ENCODE measurements at places on chromosomes 12 and 14.

- no peak for DNase-seq
Measured at GRCh38 chr14:102759456-102760187, 17.6 kb upstream of the TRAF3 start.

DNA sequence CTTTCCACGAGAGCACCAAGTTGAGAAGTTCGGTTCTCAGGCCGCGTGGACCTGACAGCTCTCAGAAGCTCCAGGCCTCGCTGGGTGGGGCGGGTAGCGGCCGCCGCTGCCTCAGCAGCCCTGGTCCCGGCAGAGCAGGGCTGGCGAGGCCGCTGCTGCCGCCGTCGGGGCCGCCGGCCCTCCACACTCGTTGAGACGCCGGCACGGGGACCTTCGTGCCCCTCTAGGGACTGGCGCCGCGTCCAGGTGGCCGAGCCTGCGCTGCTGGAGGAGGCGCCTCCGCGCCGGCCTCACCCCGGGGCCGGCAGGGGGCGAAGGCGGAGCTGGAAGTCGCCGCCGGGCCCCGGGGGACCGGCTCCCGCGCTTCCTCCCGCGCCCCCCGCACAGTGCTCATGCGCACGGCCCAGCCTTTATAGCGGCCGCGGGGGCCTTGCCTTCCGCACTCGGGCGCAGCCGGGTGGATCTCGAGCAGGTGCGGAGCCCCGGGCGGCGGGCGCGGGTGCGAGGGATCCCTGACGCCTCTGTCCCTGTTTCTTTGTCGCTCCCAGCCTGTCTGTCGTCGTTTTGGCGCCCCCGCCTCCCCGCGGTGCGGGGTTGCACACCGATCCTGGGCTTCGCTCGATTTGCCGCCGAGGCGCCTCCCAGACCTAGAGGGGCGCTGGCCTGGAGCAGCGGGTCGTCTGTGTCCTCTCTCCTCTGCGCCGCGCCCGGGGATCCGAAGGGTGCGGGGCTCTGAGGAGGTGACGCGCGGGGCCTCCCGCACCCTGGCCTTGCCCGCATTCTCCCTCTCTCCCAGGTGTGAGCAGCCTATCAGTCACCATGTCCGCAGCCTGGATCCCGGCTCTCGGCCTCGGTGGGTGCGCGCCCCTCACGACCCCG, at the start of gene COCH:
Gene COCH (plus strand): TSS at position 440 of the 879 bp plus-strand sequence. CDS start 380 bp downstream, at position 820.
- DNase-seq, result peak; percentile 20

DNA sequence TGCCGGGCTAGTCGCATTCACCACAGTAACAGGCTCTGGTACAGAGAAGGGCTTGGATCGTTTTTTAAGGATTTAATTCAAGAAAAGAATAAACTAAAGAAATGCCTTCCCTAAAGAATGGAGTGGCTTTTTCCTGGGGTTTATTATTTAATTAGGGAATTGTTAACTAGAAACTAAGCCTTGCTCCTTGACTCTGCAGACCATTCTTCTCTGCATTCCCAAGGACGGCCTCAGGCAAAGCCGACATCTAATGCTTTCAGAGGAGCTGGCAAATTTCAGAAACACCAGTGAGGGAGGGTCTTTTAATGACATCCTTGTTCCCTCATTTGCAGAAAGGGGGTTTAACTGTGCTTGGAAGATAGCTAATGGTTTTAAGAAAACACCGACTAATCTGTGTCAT, 174.0 kb downstream of the EGLN3 start:
- DNase-seq, result no peak

- no peak for DNase-seq
Measured at GRCh38 chr12:81010641-81011040, 67.2 kb upstream of the ACSS3 start.

DNA sequence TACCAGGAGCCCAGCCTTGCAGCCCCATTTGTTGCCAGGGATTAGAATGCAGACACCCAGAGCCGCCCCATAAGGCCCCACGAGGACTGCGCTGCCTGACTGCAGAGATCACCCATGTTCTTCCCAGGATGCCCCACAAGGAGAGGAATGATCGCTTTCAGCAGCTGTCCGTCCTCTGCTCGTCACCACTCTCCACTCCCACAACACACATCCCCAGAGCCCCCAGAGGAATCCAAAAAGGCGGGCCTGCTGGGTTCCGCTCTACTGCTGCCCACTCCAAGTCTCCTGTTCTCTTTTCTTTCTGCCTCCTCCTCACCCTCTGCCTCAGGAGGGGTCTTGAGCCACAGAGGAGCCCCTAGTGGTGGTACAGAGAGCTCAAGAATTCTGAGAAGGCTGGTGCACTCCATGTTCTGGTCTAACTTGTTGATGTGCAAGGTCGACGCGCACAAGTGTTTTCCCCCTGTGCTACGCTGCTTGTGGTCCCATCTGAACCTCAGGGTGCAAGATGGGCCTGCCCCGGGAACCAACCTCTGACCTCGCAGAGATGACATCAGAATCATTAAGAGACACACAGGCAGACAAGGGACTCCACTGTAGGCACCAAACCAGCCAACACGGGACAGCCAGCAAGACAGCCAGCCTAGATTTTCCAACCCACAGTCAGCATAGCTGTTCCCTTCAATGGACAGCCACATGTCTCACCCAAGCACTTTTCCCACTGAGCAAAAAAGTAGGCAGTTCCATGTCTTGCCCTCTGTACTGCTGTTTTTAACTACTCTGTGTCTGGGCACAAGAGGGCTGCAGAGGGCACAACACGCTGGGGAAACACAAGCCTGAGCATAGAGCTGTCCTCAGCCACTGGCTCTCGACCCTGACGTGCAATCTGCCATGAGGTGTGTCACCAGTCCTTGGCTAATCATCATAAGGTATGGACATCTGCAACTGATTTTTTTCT, 29.9 kb downstream of the PXN start:
- DNase-seq, result peak; percentile 48

DNA sequence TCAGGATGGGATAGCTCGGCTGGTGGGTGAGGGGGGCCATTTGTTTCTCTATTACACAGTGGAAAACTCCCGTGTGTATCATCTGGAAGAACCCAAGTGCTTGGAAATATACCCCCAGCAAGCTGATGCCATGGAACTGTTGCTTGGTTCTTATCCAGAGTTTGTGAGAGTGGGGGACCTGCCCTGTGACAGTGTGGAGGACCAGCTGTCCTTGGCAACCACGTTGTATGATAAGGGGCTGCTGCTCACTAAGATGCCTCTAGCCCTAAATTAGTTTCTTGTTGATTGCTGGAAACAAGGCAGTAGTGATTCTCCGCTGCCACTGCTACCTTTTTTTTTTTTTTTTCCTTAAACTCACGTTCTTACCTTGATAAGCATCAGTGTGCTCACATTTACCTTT, 1.9 kb downstream of the RIOX1 start:
- no peak for DNase-seq

GRCh38 chr14:95302667-95303506, 16.8 kb downstream of the CLMN start:
- no peak for DNase-seq

- DNase-seq, result no peak
Measured at GRCh38 chr12:77601069-77601468, 229.6 kb upstream of the NAV3 start.

DNA sequence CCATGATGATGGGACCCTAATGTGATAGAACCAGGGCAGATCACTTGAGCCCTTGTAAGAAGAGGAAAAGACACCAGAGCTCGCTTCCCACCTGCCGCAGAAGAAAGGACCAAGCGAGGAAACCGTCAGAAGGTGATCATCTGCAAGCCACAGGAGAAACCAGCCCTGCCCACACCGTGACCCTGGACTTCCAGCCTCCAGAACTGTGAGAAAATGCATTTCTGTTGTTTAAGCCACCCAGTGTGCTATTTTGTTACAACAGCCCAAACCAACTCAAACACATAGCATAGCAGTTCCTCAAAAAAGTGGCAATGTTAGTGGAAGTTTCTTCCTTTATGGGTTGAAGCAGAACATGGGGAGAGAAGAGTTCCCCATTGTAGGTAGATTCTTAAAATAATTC, 107.9 kb upstream of the BCL2L14 start:
- DNase-seq, result no peak

GRCh38 chr14:95250140-95250769, 69.5 kb downstream of the CLMN start:
- no peak for DNase-seq

- no peak for DNase-seq
Measured at GRCh38 chr14:61510736-61511557, 184.4 kb upstream of the HIF1A start.

DNA sequence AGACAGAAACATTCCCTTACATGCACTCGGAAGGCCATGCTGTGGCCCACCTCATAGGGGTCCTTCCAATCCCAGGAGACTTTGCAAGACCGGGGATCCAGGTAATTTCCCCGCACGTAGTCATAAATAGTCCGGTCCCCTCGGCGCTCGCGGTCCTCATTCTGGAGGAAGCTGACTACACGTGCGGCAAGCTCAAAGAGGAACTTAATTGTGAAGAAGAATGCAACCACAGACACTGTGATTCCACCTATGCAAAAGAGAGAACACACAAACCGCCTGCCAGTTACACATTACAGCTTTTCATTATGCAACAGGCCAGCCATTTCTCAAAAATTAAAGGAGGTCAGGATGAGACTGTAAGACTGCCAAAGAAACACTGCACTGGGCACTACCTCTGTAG, 28.4 kb downstream of the AREL1 start:
- no peak for DNase-seq

DNA sequence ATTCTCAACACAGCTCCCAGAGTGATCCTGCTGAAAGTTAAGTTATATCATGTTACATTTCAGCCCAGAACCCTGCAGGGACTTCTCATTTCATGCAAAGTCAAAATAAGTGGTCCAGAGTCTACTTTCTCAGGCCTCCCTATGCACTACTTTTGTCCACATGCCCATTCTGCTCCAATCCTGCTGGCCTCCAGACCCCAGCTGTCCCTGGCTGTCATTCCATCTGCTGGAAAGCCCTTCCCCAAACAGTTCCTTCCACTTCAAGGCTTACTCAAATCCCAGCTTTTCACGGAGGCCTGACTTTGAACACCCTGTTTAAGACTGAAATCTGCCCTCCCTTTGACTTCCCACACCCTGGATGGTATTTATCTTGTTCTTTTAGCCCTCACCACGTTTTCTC, 109.8 kb upstream of the DNM1L start:
- DNase-seq, result no peak

GRCh38 chr14:96852823-96853422, 55.7 kb downstream of the VRK1 start:
- peak; percentile 49 for DNase-seq

- peak; percentile 76 for DNase-seq
Measured at GRCh38 chr12:25692115-25693035, 139.3 kb upstream of the LMNTD1 start.

DNA sequence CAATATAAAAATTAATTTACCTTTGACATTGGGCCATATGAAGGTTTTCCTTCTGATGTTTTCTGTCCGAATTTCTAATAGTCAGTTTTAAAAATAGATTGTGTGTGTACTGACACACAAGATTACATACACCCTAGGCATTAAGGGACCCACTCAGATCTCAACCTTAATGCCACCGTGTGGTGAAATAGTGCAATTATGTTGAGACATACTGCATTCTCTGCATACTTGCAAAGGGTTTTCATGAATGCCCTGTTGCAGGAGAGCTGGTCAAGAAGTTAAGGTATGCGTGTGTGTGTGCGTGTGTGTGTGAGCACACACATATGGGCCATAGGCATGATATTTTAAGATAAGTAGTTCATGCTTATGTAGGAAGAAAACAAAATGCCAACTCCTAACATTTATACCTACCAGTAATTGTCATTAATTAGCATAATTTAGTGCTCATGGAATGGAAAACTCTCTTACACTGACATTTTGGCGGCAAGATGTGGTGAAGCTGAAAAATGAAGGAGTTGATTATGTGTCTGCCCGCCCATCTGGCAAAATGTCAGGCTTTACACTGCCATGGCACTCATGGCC, 58.8 kb downstream of the PIK3C2G start:
- DNase-seq, result peak; percentile 83

- no peak for DNase-seq
Measured at GRCh38 chr14:95309261-95310051, 10.3 kb downstream of the CLMN start.

GRCh38 chr14:60999536-60999935, 18.5 kb downstream of the SLC38A6 start:
- no peak for DNase-seq

- DNase-seq, result no peak
Measured at GRCh38 chr14:34997762-34998161, 15.0 kb downstream of the SRP54 start.

DNA sequence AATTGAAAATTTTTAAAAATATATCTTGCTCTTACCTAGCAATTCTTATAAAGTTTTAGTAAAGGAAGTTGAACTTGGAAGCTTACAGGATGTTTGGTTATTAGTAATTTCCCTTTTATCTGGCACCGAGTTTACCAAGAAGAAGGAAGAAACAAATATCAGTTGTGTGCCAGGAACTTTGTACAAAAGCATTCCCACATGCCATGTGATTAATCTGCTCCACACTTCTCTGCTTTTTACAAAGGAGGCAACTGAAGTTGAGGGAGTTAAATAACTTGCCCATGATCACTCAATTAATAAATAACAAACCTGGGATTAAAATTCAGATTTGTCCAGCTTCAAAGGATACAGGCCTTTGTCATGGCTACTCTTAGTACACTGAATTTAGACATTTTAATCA, 122.5 kb upstream of the BCAT1 start:
- DNase-seq, result no peak

DNA sequence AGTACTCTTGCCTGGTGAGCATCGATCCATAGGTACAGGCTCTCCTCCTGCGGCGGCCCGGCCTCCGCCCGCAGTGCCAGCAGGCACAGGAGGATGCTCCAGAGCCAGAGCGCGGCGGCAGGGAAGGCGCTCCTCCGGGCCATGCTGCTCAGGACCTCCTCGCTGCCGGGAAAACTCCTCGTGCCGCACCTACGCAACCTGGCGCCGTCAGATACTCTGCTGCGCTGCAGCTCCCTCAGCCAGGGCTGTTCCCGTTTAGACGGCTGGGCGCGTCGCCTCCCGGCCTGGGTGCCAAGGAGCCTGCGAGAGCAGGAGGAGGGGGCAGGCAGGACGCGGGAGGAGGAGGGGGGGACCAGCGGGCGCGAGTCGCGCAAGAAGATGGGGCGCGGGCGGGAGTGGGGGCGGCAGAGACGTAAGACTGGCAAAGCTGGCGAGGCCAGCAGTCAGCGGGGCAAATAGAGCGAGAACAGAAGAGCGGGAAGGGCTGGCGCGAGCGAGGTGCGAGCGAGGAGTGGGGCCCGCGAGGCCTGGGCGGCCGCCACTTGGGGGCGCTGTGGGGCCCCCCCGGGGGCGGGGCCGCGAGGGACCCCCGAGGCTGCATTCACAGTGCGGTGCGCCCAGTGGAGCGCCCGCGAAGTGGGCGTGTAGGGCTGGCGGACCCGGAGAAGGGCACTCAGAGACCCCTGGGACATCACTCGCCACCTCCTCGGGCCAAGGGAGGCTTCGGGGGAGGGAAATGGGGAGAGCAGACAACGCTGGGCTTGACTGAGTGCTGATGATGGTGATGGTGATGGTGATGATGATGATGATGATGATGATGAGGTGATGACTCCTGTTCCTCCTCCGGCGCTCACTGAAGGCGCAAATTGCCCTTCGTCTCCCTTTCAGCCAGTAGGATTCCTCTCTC, at the start of gene WIF1:
Gene WIF1 (minus strand): TSS at position 257 of the 907 bp plus-strand sequence. CDS start 114 bp downstream, at position 143.
- peak; percentile 16 for DNase-seq

DNA sequence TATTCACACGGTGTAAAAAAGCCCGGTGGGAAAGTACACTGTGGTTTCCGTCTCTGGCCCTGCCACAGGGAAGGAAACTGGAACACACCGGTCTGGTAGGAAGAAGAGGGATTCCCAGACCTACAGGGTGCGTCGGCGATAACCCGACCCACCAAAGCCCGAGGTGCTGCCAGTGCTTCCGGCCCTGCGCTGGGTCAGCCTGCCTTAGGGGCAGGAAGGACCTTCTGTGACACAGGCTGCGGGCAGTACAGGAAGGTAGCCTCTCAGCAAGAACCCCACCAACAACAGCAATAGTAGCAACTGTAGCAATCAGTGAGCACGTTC, 169.5 kb upstream of the FKBP4 start:
- DNase-seq, result no peak

Data from fibroblast of skin of back (primary cell).